ENCODE measurements at places on chromosomes 1 and 21.

DNA sequence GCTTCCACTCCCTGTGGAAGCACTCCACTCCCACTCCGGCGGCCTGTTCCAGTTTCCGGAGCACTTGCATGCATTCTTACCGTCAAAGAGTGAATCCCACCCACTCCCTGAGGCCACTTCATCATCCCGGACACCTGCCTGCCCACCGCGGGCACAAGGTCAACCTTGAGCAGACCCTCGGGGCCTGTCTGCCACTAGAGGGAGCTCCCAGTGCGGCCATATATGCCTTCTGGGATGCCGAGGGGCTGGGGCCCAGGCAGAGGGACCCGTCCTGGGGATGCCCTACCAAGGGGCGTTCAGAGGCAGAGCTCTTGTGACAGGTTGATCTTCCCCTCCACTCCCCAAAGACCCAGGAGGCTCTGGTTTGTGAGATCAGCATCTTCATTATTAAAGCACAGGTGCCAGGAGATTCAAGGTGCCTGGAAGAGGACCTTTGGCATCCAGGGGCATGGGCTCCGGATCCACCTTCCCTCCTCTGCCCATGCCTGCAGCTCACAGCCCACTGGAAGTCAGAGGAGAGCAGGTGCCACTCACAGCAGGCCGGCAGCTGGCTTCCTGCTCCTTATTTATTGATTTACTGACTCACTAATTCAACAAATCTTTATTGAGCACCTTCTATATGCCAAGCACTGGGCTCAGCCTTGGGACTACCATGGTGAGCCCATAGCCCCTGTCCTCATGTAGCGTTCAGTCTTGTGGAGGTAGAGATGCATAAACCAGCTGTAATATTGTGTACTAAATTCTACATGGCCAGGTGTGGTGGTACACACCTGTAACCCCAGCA, 47.3 kb downstream of the UBIAD1 start:
- peak; percentile 37 for DNase-seq

DNA sequence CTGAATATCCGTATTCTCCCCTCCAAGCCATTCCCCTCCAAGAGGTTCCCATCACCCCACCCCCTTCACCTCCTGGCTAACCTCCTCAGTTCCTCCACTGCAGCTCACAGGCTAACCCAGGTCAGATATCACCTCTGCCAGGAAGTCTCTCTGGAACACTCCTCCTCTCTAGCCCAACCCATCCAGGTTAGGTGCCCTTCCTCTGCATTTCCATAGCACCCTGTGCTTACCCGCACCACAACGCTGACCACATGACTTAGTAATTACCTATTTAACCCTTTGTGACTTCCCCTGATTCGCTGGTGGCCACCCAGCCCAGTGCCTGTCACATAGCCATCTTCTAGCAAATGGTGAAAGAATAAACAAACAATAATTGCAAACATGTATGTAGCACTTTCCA, 49.5 kb upstream of the IFFO2 start:
- DNase-seq: no peak

DNA sequence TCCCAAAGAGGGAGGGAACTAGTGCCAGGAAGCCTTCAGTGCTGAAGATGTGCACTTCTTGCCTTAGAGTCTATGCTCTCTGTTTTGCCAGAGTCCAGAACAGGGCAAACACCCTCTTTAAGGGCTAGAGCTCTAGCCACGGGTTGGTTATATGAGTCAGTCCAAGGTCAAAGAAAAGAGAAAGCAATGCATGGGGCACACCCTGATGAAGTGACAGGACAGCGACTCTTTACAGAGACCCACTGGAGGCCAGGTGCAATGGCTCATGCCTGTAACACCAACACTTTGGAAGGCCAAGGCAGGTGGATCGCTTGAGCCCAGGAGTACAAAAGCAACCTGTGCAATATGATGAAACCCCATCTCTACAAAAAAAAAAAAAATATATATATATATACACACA, 86.1 kb downstream of the TGFBR3 start:
- DNase-seq: no peak

GRCh38 chr1:246221485-246222255, 285.4 kb downstream of the SMYD3 start:
- no peak for DNase-seq

DNA sequence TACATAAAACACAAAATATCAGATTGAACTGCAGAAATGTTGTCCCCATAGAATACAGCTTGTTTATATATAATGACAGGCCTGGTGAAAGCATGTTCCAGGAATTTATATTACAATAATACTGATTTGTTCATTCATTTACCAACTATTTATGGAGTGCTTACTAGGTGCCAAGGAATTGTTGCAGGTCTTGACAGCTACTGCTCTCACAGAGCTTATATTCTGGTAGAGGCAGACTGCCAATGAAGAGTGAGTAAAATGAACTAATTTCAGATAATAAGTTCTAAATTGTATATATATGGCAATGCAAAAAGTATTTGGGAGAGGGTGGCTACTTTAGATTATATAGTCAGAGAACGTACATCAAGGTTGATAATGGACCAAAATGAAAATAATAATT, 152.0 kb downstream of the COQ8A start:
- DNase-seq: no peak

DNA sequence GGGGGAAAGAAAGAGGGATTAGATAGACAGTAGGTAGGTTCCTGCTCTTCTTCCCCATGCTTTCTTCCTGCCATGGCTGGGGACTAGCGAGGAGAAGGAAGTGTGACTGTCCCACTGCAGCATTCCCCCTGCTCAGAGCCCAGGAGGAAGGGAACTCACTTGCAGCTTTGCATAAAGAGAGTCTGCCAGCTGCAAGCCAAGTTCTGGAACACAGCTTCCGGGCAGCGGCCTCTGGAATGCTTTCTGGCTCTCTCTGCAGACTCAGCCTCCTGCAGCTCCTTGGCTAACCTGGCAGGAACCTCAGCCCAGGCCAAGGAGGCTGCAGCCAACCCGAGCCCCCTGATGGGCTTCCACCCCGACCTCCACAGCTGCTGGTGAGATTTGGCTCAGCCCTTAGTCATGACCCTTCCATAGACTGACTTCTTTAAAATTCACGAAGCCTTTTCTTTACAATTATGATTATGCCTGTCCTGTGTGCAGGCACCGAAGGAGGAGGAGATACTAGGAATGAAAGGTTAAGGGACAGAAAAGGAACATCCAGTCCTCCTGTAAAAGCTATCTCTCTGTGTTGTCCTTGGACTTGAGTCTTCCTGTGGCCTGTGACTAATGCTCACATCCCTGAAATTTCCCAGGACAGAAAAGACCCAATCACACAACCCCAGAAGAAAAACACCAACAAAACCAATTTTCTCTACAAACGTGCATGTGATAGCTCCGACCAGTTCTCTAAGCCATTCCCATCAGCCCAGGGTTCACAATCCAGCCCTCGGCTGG, 108.2 kb upstream of the OLIG2 start:
- DNase-seq: no peak

- DNase-seq: no peak
These were observed 37.1 kb downstream of the OPTC start for GRCh38 chr1:203531063-203531462.

- no peak for DNase-seq
These were observed 183.6 kb upstream of the KIAA0040 start for GRCh38 chr1:175376194-175376593.

DNA sequence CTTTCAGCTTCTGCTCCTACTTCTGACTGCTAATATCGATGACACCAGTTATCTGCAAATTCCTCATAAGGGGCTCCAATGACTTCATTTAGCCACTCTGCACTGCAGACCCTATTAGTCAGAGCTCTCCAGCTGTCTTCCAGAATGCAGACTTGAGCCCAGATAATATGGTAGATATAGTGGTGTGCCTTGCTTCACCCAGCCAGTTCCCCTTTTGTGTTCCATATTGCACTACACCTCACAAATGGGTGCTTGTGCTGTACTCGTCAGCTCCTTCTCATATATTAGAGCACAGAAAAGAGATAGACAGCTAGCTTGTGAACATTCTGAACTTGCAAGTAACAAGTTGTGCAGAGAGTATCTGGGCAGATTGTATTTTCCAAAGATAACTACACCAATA, 23.7 kb upstream of the COG2 start:
- DNase-seq: no peak

GRCh38 chr1:224262373-224263054, 67.5 kb downstream of the NVL start:
- DNase-seq: no peak

DNA sequence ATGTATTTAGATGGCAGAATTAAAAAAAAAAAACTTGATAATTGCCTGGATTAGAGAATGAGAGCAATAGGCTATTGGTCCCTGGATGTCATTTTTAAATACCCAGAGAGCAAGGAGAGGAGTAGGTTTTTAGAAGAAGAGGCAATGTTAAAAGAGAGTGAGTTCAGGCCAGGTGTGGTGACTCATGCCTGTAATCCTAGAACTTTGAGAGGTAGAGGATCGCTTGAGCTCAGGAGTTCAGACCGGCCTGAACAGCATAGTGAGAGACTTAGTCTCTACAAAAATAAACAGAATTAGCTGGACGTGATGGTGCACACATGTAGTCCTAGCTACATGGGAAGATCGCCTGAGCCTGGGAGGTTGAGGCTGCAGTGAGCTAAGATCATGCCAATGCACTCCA, 15.9 kb upstream of the MUTYH start:
- no peak for DNase-seq

DNA sequence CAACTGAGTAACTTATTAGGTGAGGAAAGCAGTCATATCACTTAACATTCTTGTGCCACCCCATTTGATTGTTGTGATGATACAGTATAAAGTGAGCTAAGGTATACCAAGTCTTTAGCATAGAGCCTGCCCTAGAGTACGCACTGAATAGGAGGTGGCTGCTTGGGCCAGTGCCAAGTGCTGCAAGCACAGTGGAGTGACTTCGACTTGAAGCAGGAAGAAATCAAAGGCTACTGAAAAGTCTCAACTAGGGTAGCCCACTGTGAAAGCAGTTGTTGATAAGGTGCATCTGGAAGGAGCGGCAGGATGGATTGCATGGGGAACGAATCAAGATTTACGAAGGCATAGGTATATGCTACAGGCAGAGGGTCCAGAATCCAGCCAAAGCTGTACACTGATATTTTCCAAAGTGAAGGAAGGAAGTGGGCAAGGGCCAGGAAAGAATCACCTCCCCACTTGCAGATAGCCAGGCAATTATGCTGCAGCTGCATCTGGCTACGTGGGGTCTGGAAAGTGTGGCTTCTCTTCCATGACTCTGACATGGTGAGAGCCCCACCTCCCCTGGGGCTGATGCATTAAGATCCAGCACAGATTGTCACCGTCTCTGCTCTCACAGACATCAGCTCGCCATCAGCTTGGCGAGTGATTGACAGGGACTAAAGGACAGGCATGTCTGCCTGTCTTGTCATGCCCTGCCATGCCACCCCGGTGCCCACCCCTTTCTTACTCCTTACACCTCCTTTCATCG, 287.0 kb upstream of the PLXNA2 start:
- no peak for DNase-seq

GRCh38 chr1:188386666-188387065, 1557.9 kb downstream of the PLA2G4A start:
- no peak for DNase-seq

- no peak for DNase-seq
These were observed 1720.2 kb downstream of the MRPL39 start for GRCh38 chr21:23886828-23887724.

DNA sequence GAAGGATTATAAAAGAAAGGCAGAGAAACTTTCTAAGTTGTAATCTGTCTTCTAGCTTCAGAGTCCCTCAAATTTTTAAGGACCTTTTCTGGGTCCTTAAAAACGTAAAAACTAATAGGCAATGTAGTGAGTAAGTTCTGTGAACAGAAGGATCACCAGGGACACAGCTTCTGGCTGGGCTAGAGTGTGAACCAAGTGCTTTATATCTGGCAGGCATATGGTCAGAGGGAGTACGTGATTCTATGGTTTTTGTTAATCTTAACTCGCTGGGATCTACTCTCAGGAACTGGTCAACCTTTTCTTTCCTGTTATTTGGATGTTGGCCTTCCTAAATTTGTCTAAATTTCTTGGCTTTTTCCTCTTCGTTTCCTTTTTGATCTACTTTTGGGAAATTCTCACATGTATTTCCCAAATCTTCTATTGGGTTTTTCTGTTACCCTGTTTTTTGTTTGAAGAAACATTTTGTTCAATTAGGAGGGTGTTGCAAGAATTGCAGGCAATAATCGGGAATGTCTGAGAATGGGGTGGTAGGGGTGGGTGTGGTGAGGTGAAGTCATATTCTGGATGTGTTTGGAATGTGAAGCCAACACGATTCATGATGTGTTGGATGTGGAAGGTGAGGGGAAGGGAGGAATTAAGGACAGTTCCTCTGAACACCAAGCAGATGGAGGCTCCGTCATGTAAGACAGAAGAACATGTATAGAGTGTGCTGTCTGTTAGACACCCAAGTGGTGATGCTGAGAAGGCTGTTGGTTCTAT, 193.2 kb downstream of the FMN2 start:
- DNase-seq: no peak

DNA sequence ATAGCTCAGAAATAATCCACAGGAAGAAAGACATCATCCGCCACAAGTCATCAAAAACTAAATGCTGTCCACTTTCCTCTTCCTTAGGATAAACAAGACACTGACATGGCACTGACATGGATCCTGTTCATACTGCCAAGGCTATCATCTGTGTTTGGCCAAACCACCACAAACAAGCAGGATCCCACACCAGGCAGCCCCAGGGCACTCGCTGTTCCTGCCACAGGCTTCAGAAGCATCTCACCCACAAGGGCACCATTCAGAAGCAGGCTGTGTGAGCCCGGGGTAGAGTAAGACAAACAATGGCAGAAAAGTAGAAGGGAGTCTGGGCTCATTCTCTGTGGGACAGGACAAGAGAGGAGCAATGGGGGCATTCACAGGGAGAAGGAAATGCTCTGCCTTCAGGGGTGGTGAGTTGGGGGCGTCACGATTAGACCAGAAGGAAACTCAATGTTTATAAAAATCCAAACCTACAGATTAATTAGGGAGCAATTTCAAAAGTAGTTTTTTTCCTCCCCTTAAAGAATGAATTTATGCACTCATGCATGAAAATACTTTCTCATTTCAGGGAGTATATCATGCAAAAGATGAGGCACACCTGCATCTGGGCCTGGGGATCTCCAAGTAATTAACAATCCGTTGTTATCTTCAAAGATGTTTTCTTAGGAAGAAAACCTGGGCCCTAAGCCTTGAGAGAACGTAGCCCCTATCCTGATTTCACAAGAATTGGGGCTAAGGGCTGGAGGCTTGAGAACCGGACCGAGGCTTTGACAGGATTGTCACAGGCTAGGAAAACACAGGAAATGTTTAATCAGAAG, 43.3 kb upstream of the ATP1A1 start:
- no peak for DNase-seq

GRCh38 chr1:191151321-191151807, 673.7 kb upstream of the BRINP3 start:
- no peak for DNase-seq

DNA sequence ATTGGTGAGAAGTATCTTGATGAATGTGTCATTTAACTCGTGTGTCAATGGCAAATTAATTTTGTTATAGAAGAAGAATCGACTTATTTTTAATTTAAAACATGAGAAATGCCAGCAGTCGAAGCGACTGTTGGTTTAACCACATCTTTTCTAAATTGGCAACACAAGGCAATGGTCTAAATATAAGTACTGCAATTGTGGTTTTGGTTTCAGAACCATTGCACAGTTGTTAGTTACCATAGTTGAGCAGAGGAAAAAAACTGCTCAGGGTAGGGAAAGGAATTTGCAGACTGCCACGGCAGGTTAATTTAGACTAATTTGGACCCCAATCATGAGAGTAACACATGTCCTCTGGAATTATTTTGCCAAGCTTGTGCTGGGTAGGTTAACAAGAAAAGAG, 185.6 kb upstream of the RUNX1 start:
- no peak for DNase-seq

GRCh38 chr21:29264721-29265120, 34.0 kb upstream of the BACH1 start:
- no peak for DNase-seq

GRCh38 chr1:32709075-32709474, 6.5 kb upstream of the SYNC start:
- DNase-seq: no peak

GRCh38 chr1:5119366-5120234, 465.2 kb downstream of the AJAP1 start:
- peak; percentile 18 for DNase-seq

All from progenitor cell of endocrine pancreas (in vitro differentiated cells).